ENCODE measurements at places on chromosomes 1 and 21.

- no peak for DNase-seq
Measured at GRCh38 chr1:73770109-73770905, 427.7 kb downstream of the LRRIQ3 start.

DNA sequence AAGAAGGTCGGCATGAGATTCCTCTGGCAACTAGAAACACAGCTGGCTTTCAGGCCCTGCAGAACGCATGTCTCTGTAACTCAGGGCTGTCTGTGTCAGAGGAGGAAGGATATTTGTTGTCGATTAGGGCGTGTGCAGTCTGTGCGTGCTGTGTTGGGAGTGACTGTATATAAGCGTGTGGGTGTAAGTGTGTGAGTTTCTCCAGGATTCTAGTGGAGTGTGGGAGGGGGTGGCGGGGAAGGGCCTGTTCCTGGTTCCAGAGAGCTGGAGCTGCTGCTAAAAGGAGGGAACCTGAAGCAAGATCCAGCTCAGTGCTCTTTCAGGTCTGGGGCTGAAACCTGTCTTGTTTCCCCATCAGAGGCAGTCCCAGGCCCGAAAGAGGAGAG, 74.3 kb downstream of the SLC16A1 start:
- no peak for DNase-seq

- no peak for DNase-seq
Measured at GRCh38 chr1:82223091-82223490, 422.4 kb downstream of the ADGRL2 start.

- DNase-seq, result no peak
Measured at GRCh38 chr1:39199593-39199992, 4.9 kb upstream of the MACF1 start.

DNA sequence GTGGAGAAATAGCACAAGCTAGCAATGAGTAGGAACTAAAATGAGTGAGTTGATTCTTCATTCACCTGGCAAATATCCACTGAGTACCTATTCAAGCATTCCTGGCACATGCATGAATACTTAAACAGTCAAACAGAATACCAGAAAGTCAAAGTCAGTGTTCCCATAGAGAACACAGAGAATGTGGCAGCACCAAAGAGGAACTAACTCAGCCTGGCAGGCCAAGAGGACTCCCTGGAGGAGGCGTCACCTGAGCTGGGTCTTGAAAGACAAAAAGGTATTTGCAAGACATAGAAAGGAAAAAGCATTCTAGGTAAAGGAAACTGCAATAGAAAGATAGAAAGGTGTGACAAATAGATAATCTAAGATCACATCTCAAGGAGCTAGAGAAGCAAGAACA, 49.7 kb downstream of the DMRTA2 start:
- no peak for DNase-seq
